Renal cortex interstitium (tissue), 15 donors: ENCODE measurements at places on chromosomes 2 and 18.

- DNase-seq, result no peak
These were observed 51.9 kb downstream of the TSHZ1 start for GRCh38 chr18:75262511-75262910.

DNA sequence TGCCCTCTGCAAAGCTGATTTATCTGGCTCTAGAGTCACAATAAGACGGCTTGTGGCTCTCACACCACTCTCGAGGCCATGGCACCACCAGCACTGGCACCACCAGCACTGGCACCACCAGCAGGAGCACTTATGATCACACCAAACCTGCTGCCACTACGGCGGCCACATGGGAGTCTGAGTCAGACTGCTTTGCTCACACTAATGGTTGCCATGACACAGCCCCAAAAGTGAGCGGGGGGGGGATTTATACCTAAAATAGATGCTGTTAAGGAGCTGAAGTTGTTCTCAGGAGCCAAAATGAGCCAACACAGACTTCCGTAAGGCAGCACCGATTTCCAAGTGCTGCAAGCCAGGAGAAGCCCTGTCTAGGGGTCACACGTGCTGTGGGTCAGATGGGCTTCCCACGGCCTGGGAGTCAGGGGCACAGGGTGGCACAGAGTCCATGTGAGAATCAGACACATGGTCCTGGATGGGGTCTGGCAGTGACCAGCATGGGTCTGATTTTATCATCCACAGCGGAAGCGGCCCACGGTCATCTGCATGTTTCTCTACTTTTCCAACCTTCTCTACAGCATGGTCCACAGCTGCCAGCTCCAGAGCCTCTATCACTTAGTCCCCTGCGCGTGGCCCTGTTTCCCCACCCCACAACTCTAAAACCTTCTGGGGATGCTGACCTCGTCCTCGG, 16.7 kb downstream of the DNMT3A start:
- no peak for DNase-seq

DNA sequence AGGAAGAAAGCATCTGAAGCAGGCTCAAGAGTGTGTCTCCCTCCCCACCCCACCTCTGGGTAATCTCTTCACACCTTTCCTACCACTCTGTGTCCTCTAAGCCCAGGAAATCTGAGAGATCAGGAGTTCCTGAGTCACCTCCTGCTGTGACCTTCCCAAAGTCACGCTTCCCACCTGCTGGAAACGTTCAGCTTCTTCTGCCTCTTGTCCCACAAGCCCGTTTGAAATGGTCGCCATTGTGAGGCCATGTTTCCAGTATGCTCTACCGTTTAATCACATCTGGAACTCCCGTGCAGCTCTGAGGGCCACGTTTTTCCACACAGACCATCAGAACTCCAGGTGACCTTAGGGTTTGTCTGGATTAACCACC, 25.9 kb downstream of the GREB1 start:
- no peak for DNase-seq

DNA sequence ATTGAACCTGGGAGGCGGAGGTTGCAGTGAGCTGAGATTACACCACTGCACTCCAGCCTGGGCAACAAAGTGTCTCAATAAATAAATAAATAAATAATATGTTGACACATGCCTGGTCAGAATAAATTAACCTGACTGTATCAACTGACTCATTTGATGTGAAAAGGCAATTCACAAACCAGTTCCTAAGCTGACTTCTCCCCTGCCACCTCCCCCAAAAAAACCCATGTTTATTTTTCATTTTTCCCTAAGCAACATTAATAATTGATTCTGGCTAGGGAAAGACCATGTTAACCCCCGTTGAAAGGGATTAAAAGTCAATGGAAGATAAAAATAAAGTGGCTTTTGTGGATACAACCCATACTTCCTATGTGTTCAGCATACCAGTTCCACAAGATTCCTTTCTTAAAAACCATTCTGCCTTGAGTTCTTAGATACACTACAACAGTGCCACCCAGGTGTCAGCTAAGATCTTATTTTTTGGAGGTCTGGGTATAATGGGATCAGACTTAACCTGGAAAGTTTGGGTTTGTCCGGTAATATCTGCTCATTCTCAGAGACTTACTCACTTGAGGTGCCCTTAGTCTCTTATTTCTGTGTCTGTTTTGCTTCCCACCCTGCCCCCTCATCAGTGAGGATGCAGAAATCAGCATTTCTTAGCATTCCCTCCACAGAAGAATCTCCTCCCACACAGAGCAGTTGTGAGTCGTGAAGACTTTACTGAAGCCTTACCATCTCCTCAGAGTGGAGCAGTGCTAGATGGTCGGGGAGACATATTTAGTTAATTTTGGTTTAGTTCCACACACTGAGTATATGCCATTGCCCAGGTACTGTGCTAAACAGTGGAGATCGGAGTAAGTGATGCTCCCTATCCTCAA, 10.1 kb upstream of the MCFD2 start:
- DNase-seq, result no peak

DNA sequence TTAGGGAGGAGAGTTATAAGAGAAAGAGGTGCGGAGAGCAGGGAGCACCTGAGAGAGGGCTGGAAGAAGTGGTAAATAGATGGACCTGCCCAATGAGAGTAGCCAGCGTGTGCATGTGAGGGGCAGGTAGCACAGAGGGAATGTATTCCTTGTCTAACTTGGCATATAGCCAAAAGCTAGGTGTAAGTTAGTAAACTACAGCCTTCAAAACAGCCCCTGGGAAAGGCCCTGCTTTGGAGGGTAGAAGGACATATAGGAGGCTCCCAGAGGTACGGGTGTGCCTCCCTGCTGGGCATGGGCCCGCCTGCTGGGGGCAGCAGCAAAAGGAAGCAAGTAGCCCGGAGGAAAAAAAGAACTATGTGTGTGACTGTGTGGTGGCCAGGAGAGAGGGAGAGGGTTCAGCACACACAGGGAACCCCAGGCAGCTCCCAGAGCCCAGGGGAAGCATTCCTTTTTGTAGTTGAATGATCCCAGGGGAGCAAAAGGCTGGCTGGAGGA, 48.0 kb downstream of the TCF7L1 start:
- no peak for DNase-seq

GRCh38 chr18:51278045-51278649, 80.7 kb upstream of the MEX3C start:
- DNase-seq, result peak; percentile 8

DNA sequence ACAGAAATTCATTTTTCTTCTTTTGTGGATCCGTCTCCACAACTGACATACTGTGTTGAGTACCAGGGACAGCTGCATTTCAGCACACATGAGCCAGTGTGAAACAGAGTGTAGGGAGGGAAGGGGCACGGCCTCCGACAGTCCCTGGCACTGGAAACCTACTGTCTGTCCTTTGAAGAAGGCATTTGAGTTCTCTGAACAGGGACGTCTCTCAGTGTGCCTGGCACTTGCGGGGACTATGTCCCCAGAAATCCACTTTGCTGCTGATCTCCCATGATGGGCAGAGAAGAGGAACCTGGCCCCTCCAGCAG, 48.1 kb downstream of the PLB1 start:
- DNase-seq, result no peak

GRCh38 chr2:11370377-11371091, 26.1 kb upstream of the ROCK2 start:
- DNase-seq, result no peak

DNA sequence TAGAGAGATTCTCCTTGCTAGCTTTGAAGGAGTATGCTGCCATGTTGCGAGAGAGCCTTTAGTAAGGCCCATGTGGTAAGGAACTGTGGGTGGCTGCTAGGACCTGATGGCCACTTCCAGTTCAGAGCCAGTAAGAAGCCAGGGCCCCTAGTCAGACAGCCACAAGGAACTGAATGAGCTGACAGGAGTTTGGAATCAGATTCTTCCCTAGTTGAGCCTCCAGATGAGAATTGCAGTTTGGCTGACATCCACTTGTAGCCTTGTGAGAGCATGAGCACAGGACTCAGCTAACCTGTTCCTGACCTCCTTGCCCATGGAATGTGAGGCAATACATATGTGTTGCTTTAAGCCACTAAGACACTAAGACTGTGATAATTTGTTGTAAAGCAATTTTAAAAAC, 1.2 kb upstream of the WDR7 start:
- DNase-seq, result no peak

DNA sequence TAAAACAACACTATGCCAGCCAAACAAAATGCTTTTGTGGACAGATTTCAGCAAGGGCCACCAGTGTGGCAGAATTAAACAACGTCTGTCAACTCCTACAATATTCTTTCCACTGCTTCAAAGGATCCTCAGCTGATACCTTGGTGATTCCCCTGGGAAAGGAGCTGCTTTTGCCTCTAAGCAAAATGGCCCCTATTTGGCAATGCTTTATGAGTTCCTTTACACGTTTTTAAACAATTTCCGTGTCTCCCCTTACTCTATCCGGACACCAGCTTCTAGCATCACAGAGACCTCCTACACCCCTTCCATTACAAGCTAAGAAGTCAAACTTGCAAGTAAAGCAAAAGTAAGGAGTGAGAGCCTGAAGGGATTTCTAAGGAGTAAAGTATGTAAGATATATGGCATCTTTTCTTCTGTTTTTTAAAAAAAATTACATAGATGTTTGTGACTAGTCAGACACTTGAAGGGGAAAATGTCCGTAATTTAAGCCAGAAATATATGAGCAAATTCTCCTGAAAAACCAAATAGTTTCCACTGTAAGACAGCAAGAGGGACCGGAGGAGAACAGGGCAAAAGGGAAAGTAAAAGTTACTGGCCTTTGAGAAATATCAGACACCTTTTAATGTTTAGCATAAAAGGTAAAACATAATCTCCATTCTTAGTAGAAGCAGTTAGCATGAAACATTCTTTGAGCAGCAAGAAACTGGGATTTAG, 1.9 kb downstream of the SOS1 start:
- DNase-seq, result no peak
